Upper lobe of left lung (tissue), 6 donors: ENCODE measurements at places on chromosomes 3 and 15.

- no peak for DNase-seq
These were observed 180.9 kb downstream of the DTWD1 start for GRCh38 chr15:49801796-49802195.

- no peak for DNase-seq
These were observed 282.4 kb downstream of the ERC2 start for GRCh38 chr3:56185827-56186226.

GRCh38 chr15:89192766-89193165 is 28.6 kb downstream of the RLBP1 start:
- DNase-seq = no peak

DNA sequence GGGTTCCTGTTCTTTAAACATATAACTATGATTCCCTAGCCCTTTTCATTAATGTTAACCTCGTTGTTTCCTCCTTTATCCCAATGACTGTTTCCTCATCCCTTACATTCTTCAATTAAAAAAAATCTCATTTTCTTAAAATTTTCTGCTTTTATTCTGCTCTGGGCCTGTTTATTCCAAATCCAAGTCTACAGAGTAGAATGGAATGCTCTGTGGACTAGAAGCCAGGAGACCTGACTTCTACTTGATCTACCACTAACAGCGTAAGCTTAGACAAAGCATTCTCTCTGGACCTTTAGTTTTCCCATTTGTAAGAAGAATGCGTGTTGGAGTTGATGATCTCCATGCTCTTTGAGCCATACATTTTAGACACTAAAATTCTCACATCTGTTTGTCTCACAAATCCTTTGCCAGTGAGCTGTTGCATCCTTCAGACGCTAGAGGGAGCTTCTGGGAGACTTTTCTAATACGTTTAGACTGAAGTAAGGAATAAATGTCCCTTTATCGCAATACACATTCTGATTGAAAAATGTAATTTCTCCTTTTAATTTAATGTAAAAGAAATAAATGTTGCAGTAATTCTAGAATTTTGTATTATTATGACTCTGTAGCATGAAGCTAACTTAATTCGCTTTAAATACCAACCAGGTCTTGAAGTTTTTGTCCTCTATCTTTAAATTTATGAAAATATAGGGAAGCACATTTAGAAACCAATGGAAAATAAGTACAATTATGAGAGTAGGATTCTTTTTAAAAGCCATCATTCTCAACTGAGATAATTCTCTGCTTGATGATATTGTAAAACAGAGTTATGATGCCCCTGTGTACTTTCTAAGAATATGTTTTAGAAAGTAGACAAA is 21.7 kb upstream of the GMNC start:
- DNase-seq = no peak

- peak; percentile 81 for DNase-seq
These were observed 55.3 kb downstream of the CCDC33 start for GRCh38 chr15:74291101-74292071.

DNA sequence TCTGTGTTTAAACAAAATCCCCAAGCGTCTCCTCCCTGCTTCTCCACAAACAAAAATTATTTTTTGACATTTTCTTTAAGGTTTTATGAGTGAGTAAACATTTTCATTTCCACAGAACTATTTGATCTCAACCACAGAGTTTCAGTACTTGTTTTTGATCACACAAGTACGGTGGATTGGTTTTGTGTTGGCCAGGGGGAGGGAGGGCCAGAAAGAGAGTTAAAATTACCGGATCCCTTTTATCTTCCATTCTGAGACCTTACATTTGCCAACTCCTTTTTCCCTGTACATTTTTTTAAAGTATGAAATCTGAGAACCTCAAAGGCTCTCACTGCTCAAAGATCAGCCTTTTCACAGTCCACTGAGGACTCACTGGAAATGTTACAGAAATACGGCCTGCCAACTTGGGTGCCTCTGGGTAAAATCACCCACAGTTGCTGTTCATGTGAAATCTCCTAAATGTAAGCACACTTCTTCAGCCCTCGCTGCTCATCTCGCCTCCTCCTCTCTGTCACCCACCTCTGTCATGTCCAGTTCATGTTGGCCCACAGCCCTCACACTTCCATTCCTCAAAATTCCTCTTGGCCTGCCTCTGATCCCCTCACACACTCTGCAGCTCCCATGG is 1.7 kb downstream of the HOMER2 start:
- DNase-seq = no peak

- DNase-seq = peak; percentile 6
These were observed 14.7 kb downstream of the FAM107A start for GRCh38 chr3:58562498-58562897.

GRCh38 chr15:62209322-62209721 is 44.2 kb upstream of the C2CD4B start:
- DNase-seq = no peak

DNA sequence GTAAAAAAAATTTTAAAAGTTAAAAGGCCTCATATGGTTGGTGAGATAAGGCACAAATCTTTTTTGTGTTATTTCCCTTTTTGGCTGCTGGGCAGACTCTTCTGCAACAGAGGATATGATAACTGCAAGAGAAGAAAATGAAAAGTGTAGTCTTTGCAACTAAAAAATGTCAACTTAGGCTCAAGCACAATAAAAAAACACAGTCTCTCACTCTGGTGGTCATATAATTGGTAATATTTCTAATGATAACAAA is 15.4 kb downstream of the COMMD2 start:
- no peak for DNase-seq

DNA sequence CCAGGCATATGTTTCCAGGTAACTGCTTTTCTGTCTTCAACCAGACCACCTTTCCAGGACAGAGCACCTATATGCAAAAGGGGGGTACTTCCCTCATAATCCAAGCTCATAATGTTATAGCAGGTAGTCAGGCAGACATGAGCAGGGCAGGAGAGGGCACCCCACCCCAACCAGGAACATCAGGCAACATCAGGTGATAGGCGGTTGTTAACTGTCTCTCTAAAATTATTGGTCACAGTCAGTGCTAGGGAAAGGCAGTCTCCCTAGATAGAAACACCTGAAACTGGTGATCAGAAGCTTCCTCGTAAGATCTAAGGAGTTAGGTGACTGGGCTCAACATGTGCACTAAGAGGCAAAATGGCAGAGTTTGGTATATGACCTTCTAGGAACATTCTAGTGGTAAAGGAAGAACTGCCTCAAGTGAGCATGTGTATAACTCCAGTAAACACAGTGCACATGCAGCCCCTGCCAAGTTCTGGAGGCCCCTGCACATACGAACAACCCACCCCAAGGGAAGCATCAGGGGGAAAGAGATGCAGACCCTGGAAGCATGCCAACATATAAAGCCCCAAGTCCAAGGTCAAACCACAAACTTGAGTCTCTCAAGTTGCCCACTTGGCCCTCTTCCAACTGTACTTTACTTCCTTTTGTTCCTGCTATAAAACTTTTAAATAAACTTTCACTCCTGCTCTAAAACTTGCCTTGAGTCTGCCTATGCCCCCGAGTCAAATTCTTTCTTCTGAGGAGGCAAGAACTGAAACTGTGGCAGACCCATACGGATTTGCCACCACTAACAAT is 270.9 kb downstream of the ULK4 start:
- no peak for DNase-seq

DNA sequence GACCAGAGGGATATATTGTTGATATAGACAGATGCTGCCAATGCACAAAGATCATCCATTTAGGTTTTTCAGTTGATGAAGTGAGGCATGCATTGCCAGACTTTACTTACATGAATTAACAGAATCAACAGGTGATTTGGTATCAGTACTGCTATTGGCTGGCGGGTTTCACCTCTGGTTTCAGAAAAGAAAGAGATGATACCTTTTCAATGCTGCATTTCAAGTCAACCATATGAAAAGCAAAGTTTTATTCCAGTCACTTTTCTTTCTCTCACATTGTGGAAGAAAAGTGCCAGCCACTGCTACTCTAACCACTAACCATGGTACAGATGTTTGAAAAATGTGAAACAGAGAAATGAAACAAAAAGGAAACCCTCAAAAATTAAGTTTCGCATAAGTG is 289.1 kb downstream of the TIGIT start:
- DNase-seq = no peak

DNA sequence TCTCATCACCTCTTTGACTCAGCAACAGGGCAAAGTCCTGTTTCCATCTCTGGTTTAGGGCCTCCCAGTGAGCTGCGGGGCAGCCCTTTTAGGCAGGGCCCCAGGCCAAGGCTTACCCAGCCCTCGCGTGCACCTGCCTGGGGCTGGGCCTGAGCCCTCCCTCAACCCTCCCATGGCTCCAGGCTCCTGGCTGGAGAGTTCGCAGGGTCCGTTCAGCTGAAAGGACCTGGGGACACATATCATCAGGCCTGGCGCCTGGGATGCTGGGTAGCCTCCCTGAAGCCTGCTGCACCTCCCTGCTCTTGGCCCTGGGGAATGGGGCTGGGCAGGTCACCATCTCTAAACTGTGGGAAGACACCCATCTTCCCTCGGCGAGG is 29.7 kb downstream of the HDAC11 start:
- DNase-seq = no peak

DNA sequence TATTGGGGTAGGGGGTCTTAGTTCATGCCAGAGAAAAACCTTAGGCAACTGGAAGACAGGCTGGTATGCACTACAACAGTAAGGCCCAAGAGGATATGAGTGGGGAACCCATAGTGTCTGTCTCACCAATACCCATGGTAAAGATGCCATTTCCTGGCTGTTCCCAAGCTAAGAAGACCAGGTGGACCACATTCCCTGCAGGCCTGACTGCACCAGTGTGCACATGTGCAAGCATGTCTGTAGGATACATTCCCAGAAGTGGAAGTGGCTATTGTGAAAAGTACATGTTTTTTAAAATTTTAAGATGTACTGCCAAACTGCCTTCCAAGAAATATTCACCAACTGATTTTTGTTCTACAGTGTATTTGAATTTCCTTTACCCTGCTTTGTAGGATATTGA is 207.3 kb upstream of the CTNNB1 start:
- DNase-seq = no peak

DNA sequence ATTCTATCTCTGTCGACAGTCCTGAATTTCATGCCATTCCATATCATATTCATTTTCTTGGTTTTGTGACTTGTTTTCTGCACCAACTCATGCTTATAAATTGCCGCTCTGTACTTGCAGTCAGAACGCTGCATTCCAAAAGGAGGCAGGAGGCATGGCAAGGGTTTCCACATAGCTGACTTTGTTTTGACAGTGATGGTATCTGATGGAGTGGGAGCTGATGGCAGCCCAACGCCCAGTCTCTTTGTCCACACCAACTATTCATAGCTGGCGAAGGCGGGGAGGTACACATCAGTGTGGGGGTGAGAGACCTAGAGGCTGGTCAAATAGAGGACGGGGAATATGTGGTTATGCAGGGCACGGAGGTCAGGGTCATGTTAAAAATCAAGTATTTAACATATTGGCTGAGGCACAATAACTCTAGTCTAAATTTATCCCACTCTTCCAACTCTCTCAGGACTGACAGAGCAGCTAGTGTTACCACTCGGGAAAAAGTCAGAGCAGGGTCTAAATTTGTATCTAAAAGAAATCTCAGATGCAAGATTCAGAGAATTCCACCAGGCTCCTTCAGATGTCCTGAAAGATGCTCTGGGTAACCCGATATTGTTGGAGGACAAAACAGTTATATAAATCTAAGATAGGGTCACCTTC is 67.8 kb upstream of the ATP13A3 start:
- DNase-seq = no peak

DNA sequence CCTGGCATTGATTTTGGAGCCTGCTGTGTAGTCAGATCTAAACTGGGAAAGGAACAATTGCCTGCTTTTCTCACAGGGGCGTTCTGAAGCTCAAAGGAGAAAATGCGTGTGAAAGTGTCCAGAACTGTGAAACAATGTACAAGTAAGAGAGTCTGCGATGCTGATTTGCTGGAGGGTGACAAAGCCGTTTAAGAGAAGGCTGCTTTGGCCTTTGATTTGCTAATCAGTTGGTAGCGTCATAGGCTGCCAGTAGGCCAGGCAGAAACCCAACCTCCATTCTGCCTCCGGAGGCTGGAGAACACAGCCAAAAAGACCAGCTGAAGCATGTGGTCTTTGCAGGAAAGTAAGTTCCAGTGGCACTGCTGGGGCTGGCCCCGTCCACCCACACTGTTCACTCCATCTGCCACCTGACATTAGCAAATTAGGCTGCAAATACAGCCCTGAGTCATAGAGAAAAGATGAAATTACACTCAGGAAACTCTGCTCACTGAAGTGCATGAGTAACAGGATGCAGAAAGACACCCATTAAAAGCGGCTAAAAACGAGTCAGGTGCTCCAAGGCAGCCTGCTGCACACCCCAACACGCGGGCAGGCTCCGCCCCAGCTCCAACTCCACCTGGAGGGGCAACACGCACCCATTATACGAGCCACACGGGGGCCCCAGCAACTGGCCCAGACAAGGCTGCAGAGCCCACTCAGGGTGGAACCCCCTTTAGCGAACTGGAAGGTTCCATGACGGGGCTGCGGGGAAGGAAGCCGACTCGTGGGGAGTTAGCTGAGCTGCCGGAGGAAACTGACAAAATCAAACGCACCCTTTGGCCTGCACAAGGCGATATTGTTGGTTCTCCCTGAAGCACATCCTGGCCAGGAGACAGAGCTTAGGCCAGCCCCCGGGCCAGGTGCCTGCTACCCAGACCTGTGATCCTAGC is 31.6 kb downstream of the ZDHHC19 start:
- no peak for DNase-seq
